RWPE1 (cell line): ENCODE measurements at places on chromosomes 2 and 18.

DNA sequence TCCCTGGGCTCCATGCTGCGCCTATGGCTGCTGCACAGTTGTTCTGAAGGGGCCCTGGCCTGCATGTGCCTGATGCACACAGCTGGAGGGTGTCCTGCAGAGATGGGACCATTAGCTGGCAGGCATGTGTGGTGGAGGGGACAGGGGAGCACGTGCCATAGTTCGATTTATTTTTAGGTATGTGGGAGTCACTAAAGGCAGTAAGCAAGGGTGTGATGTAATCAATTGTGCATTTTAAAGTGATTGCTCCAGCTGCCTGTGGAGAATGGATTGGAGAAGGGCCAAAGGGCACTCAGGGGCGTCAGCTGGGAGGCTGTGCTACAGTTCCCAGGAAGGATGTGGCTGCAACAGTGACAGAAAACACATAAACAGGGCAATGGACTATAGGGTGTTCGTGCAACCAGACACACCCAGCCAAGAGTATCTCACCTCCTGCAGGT is 205.1 kb downstream of the ARL4C start:
- no peak for DNase-seq

- DNase-seq, result no peak
Measured at GRCh38 chr18:48948112-48949049, 2.4 kb downstream of the SMAD7 start.

DNA sequence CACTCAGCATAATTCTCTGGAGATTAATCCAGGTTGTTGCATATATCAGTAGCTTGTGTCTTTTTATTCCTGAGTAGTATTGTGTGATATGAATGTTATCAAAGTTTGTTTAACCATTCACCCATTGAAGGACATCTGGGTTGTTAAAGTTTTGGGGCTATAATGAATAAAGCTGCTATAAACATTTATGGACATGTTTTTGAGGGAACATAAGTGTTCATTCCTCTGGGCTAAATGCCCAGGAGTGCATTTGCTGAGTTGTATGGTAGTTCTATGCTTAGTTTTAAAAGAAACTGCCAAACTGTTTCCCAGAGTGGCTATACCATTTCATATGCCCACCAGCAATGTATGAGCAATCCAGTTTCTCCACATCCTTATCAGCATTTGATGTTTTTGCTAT is 21.8 kb upstream of the KCNJ13 start:
- DNase-seq, result no peak

- DNase-seq, result no peak
Measured at GRCh38 chr2:181394741-181395437, 62.3 kb upstream of the ITGA4 start.

- no peak for DNase-seq
Measured at GRCh38 chr2:70987386-70987785, 7.3 kb downstream of the TEX261 start.

DNA sequence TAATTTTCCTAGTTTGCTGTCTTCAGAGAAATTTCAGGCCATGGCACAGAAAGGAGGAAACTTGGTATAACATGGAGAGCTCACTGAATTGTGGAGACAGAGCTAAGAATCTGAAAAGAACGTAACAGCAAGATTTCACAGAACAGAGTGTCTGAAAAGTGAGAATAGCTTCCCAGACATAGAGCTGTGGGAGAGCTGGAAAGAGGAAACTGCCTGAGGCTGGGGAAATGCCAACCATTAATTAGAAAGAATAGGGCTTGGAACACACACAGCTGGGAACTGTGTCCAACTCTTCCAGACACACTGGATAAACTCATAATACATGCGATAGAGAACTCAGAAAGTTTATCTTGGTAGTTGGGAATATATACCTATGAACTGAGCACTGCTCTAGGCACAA is 51.6 kb upstream of the KYNU start:
- DNase-seq, result no peak

GRCh38 chr2:41170589-41170988 is 718.7 kb upstream of the SLC8A1 start:
- no peak for DNase-seq
